HFF-Myc (cell line): ENCODE measurements at places on chromosomes 2 and 18.

DNA sequence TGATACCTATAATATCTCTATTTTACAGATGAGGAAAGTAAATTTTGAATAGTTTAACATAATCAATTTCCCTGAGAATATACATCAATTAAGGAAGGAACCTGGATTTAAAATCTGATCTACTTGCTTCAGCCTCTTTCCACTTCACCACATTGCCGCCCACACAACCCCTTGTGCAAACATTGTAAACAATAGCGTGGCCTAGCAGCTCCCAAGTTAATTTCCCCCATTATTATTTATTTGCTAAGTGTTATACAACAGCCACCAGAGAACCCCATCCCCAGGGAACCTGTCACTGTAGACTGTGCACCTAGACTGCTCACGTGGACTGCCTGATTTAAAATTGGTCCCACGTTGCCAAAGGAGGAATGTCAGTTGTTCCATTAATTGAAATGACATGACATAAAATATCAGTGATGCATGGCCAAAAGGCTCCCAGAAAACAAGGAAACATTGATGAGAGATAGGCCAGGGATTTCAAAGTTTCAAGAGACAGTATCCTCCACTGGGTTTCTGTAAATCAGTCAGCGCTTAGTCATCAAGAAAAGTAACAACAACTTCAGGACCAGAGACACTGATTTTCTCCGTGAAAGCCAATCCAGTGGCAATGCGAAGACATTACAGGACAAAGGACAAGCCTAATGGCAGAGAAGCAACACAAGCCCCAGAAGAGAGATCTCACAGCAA is 41.3 kb downstream of the SCG2 start:
- no peak for DNase-seq

DNA sequence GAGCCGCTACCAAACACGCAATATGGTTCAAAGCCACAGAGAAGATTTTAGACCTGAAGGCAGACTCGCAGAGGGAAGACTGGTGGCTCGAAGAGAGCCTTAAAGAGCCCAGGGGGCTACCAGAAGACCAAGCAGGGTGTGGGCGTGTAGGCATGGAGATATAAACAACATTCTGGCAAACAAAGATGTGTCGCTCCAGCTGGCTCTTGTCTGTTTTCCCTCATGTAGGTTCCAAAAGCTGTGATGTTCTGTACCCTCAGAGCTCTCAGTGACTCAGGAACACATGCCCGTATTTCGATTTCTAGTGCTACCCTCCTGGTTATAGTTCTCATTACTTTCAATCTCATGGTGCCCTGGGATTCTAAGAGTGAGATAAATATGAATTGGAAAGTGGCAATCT is 44.5 kb downstream of the DOCK10 start:
- DNase-seq = no peak

GRCh38 chr2:67453310-67453709 is 56.2 kb downstream of the ETAA1 start:
- DNase-seq = no peak

GRCh38 chr2:62641936-62642335 is 63.6 kb upstream of the EHBP1 start:
- DNase-seq = no peak

GRCh38 chr2:200310545-200310971 is 4.1 kb downstream of the SPATS2L start:
- no peak for DNase-seq

GRCh38 chr2:48397846-48398245 is 132.1 kb upstream of the STON1 start:
- no peak for DNase-seq

- no peak for DNase-seq
Observed at GRCh38 chr2:189927823-189928222, 134.7 kb downstream of the MSTN start.
